ENCODE measurements at places on chromosomes 6 and 20.

DNA sequence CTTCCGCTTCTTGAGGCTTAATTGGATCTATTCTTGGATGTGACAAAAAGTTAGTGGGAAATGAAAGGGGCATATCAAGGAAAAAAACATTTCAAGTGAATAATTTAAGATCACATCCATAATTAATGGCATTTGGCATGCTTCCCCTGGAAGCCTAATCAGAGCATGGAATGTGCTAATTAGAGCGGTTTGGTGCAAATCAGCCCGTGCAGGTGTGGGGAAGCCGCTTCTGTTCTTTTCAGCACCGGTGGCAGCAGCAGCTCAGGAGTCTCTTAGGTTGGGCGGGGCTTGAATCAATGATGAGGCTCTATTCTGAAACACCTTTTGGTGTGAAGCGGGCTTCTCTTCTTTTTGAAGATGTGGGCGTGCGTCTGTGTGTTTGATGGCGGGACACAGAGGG, 301.2 kb downstream of the LRFN2 start:
- H3K36me3 ChIP-seq: no peaks in the 10 kb centered on the region
- DNase-seq: no peak
- no peak overlapping the region for H3K4me3 ChIP-seq
- H3K27ac ChIP-seq: peak overlapping the region; percentile 39

DNA sequence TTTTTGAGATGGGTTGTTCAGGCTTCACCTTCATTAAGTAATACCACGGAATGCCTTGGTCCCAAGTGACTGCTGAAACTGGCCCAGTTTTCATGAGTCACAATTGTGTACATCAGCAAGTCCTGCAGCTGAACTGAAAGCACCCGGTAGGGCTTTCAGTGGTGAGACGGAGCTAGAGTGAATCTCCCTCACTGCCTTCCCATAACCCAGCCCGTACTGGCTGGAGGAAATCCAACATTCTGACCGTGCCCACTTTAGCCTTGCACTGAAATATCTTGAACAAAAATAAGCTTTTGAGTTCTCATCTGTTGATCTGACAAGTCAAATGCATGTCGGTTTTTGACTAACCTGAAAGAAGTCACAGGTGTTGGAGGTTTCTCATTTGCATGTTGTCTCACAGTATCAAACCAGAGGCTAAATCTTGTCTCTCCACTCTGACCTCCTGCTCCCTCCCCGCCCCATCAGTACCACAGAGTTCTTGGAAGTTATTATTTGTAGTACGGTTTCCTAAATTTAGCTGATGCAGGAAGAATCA, 35.9 kb downstream of the DUSP22 start:
- peaks cover 2% of the 10 kb centered on the region for H3K36me3 ChIP-seq
- H3K27ac ChIP-seq: no peak overlapping the region
- no peak overlapping the region for H3K4me3 ChIP-seq
- no peak for DNase-seq

DNA sequence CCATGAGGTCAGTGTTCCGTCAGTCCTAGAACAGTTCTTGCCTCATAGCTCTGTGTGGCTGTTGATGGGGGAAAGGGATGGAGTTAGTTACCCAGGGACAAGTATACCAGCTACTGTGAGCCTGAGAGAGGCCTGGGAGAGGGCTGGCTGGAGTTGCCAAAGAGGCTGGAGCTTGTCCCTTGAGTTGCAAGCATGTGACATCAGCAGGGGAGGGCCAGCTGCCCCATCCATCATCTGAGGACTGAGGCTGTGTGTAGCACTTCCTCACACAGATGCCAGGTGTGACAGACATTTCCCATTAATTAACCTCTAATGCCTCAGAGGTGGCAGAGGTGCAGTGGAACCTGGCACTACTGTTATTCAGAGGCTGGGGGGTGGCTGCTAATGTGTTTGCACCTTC, 131.6 kb downstream of the PHACTR3 start:
- no peaks in the 10 kb centered on the region for H3K36me3 ChIP-seq
- no peak for DNase-seq
- no peak overlapping the region for H3K27ac ChIP-seq
- no peaks in the 10 kb centered on the region for H3K4me1 ChIP-seq

- H3K4me1 ChIP-seq: no peaks in the 10 kb centered on the region
- DNase-seq: no peak
- peaks cover 6% of the 10 kb centered on the region for H3K27me3 ChIP-seq
- no peak overlapping the region for H3K4me3 ChIP-seq
- no peak overlapping the region for H3K27ac ChIP-seq
Measured at GRCh38 chr6:56329271-56330050, 82.1 kb upstream of the COL21A1 start.

- peak overlapping the region; percentile 98 for H3K27ac ChIP-seq
- no peaks in the 10 kb centered on the region for H3K36me3 ChIP-seq
- no peaks in the 10 kb centered on the region for H3K27me3 ChIP-seq
- H3K4me1 ChIP-seq: peaks cover 28% of the 10 kb centered on the region
Measured at GRCh38 chr6:26233649-26234420, 131.2 kb upstream of the BTN3A2 start.

DNA sequence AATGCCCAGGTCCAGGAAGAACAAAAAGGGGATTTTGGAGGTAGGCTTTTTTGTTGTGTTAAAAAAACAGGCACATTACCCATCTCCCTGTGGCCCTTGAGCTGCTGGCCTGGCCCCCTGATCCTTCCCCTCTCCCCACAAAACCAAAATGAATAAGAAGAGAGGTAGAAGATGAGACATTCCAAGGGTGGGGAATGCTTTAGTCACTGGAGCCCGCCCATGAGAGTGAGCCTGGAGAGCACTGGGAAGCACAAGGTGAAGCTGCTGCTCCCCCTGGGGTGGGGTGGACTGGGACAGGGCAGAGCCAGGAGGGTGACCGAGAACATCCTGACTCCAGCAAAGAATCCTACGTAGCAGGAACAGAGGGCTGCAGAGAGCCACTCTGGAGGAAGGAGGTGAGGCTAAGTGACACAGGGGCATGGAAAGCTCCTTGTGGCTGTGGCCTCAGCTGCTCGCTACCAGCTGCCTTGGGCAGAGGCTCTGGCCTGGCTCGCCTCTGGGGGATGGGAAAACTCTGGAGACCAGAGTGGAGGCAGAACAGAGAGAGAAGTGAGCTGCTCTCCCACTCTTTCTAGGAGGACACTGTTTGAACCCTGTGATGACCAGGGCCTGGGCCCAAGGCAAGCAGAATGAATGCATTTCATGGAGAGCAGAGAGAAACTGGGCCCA, 48.3 kb downstream of the AKAP7 start:
- DNase-seq: no peak
- H3K27ac ChIP-seq: peak overlapping the region; percentile 90
- no peak overlapping the region for H3K4me3 ChIP-seq
- H3K4me1 ChIP-seq: peaks cover 14% of the 10 kb centered on the region
- H3K36me3 ChIP-seq: peaks cover 16% of the 10 kb centered on the region

Data from T-helper 17 cell (primary cell).